Stimulated activated CD4-positive, alpha-beta T cell treated with anti-CD3 and anti-CD28 coated beads, TNF-alpha, amount 100 ng/mL, for 48 hours (primary cell): ENCODE measurements at places on chromosomes 11 and 22.
A peak's percentile ranks its signal among the peaks of the same experiment; 100 is the strongest.

GRCh38 chr22:27746918-27747317 lies 54.6 kb downstream of the MN1 start:
- no peak for DNase-seq

- no peak for DNase-seq
These were observed 764 bp downstream of the TKFC start for GRCh38 chr11:61333550-61334433.

DNA sequence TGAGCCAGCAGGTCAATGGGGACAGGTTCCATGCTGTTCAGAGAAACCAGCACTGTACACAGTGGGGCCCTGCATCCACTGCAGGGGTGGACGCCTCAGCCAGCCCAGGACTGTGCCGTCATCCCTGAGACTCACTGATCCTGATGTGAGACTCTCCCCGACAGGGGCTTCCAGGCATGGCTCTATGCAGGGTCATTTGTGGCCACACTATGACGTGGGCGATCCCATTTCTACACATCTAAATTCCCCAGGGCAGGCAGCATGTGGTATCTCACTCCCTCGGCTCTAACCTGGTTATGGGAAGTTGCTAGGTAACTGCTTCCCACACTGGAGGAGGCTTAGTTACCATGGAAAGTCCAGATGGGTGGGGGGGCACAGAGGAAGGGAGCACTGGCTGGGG lies 14.2 kb upstream of the FAM83F start:
- no peak for DNase-seq

GRCh38 chr11:24234822-24235508 lies 261.9 kb upstream of the LUZP2 start:
- DNase-seq = no peak

DNA sequence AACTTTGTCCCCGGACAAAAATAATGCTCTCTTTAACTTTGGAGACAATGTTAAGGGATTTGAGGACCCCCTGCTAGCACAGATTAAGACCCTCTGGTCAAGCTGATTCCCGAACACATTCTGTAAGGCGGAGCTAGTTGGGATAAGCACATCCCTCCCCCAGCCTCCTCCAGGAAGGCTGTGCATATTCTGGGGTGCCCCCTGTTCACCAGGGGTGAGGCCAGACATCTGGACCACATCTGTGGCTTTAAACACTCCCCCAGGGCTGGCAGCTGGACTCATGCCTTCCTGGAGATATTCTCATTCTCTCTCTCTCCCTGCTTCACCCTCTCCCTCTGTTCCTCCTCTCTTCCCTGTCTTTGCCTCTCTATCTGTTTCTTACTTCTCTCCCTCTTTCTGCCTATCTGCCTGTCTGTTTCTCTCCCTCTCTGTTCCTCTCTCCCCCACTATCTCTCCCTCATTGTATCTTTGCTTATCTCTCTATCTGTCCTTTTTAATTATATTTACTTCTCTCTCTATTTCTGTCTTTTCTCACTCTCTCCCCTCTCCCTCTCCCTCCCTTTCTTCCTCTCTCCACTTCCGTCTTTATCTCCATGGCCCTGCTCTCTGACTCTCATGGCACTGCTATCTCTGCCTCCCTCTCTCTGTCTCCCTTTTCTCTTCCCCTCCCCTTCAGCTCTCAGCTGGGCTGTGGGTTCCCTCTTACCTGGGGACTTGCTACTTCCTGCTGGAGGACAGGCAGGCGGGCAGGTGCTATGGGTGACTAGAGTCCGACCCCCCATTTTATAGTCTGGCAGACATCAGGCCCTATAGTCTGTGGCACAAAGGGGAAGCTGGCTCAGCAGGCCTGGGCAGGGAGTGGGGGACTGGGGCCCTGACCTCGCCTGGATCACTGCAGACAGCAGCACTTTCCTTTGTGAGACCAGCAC lies at the start of gene CRYBB1:
Gene CRYBB1 (minus strand): TSS at position 757 of the 929 bp plus-strand sequence. CDS start 1,708 bp downstream, outside the sequence.
- DNase-seq = no peak

- DNase-seq = no peak
These were observed 24.6 kb upstream of the SMPD1 start for GRCh38 chr11:6365659-6366058.

GRCh38 chr11:12526789-12527188 lies 147.4 kb upstream of the TEAD1 start:
- DNase-seq = no peak

- DNase-seq = no peak
These were observed 14.7 kb upstream of the CD5 start for GRCh38 chr11:61087426-61088119.

GRCh38 chr11:93783362-93783761 lies 720 bp upstream of the MED17 start:
- DNase-seq = no peak

- DNase-seq = no peak
These were observed 66.6 kb upstream of the TP53I11 start for GRCh38 chr11:45017329-45017728.

GRCh38 chr11:66221012-66221411 lies 47.4 kb upstream of the RAB1B start:
- DNase-seq = no peak

- peak; percentile 92 for DNase-seq
These were observed at the start of gene NUCB2 for GRCh38 chr11:17276236-17277023. TSS of gene NUCB2 (plus strand) at chr11:17276739. CDS start at chr11:17295324, 18,585 bp downstream.

DNA sequence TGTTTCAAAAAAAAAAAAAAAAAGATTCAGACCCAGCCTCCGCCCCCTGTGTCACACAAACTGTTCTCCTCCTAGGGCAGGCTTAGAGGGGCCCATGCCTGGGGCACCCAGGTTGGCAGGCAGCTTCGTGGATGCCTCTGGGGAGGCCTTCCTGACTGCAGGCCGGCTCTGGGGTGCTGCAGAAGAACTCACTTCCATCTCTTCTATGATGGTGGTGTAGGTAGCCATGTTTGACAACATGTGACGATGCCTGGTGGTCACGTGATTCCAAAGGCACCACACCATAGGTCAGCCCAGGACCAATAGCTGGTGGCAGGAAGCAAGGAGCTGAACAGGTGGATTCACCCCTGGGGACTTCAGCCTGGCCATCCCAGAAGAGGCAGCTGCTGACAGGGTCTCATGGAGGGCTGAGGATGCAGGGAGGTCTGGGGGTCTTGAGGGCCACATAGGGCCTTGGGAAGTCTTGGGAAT lies 24.1 kb upstream of the CELSR1 start:
- DNase-seq = no peak

DNA sequence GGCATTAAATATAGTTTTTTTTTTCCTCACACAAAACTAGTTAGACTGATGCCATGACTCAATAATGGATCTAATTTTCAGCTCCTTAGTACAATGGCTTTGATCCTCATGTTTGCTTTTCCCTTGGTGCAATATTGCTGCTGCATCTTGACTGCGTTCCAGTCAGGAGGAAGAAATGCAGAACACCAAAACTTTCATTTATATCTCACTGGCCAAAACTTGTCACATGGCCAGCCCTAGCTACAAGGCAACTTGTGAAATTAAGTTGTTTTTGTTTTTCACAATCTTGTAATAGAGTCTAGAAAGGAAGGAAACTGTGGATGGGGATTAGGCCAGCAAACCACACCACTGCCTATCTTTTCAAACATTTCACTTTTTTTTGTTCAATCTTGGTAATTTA lies 36.7 kb downstream of the SMC1B start:
- no peak for DNase-seq

GRCh38 chr11:83031127-83031526 lies 40.6 kb downstream of the RAB30 start:
- DNase-seq = no peak

- no peak for DNase-seq
These were observed 674 bp upstream of the BAIAP2L2 start for GRCh38 chr22:38110863-38111852.

GRCh38 chr11:120455487-120455886 lies 56.1 kb upstream of the GRIK4 start:
- DNase-seq = no peak

GRCh38 chr11:19956228-19956627 lies 204.0 kb downstream of the DBX1 start:
- no peak for DNase-seq

DNA sequence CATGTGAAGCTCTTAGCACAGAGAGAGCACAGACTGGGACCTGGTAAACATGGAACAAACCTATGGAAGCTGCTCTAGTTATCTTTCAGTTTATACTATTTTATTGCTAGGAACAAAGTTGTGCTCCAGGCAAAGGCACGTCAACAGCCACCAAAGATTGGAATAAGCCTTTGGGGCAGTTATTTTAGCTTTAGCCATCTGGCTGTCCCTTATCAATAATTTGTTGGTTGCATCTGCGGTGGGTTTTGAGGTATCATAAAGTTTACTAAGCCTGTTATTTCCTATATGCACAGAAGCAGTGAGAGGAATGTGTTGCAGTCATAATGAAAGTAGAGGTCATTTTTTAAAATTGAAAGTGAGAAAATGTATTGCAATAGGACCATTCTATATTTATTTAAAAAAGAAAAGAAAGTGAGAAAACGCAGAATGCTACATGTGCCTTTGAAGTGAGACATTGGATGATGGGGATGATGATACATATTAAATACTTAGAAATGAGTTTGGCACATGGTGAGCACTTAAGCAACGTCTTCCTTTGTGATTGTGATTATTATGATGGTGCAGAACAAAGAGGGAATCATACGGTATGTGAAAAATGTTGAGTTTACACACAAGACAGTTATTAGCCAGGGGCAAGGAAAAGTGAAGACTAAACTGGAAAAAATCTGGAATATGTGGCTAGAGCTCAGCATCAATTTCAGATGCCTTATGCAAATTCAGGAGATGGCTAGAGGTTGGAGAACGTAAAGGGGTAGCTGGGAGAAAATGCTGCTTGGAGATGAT lies 58.3 kb downstream of the PRR5L start:
- DNase-seq = no peak

- DNase-seq = no peak
These were observed 60.0 kb downstream of the SLC22A12 start for GRCh38 chr11:64650923-64651523.

DNA sequence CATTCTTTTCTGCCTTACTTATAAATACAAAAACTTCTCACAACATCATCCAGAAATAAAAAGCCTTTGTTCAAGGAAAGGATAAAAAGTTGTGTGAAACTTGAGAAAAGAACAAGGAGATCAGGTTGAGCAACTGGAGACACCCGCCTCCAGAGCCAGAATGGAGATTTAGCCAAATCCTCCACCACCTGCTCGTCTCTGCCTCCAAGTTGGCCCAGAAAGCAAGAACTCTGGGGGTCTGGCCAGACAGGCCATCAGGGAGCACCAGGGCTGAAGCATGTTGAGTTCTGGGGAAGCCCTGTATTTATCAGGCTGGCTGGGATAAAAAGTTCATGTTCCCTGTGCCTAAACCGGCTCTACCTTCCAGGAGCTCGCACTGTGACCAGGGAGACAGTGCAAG lies 14.9 kb downstream of the SMCO4 start:
- no peak for DNase-seq

- no peak for DNase-seq
These were observed 723 bp downstream of the CACNG2 start for GRCh38 chr22:36702842-36703215.

- no peak for DNase-seq
These were observed 32.1 kb upstream of the CD81 start for GRCh38 chr11:2345050-2345449.

DNA sequence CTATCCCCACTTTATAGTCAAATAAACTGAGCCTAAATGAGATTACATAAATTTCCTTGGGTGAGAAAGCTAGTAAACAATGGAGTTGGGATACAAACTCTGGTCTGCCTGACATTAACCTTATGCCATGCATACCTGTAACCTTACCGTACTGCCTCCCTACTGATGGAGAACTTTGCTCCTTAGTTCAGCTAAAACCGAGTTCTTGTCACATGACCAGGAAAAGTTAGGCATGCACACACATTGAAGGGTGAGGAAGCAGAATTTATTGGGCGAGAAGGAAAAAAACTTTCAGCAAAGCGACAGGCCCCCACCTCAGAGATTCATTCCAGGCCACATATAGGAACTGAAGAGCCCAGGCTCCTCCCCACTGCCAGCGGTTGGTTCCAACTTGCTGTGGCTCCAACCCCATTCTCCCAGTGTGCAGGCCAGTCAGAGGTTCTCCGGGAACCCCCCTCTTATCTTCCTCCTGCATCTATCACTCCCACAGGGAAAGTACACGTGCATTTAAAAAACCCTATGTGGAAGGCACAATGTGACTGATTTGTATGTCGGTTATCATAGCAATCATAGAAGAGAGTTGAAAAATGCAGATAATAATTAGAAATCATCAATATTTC lies 3.2 kb upstream of the PIWIL4 start:
- DNase-seq = no peak

- no peak for DNase-seq
These were observed 8.2 kb upstream of the SYT8 start for GRCh38 chr11:1826552-1827094.
